ENCODE measurements at places on chromosomes 3 and 15.

DNA sequence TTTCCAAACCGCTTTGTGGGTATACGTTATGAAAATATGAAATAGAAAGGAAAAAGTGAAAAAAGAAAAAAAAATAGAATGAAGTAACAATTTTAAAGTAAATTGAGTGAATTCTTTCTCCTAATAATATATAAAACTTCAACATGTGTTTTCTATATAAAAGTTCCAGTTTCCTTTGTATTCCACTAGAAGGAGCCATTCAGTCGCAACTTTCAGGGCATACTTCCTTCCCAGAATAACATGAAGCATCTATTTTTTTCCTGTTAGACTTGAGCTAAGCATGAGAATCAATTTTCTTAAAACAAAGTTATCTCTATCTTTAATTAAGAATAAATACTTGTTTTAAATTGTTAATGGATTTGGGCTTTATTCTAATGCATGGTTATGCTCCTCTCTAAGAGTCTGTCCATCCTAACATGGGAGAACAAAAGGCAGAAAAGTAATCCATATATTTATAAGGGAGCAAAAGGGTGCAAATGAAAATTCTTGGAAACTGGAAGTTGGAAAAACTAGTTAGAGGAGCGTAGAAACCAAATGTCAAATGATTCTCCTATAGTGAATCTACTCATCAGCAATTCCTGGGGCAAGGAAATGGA lies 16.0 kb upstream of the VGLL3 start:
- DNase-seq: no peak

DNA sequence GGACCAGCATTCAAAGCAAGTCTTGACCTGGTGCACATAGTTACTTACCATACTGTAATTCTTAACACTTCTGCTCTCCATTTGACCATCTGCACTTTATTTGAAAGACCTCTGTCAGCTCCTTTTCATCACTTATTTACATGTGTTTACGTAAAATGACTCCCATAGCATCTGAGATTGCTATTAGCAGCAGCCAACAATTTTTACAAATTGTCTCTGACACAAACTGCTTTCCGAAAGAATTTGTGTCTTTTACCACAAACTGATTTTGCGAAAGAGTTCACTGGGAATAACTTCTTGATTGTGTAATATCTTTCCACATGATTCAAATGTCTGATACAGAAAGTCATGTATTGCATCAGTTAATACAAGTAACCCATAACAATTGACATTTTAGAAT lies 144.1 kb upstream of the PEX5L start:
- DNase-seq: no peak

DNA sequence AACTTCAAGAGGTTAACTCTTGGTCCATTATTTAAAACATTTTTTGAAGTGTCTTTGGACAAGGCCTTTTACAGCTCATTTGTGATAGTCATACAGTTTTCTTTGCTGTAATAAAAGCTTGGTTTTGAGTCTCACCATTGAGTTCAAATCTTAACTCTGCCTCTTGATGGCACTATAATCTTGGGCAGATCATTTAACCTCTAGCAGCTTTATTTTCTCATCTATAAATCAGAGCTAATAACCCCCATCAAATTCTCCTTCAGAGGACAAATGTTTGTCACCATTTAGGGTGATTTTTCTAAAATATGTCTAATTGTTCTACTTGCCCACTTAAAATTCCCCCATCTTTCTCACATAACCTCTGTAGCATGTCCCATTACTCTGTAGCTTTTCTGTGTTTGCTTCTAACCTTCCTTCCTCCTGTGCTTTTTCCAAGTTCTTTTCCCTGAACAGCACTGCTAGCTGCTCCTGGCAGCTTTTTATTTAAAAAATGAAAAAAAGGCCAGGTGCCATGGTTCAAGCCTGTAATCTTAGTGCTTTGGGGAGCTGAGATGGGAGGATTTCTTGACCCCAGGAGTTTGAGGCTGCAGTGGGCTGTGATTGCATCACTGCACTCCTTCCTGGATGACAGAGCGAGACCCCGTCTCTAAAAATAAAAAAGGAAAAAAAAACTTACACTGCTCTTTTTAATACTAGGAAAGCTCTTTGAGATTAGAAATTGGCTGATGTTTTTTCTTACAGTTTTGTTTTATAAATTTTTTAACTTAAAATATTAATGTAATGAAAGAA lies 28.5 kb downstream of the UBE2E1 start:
- no peak for DNase-seq

DNA sequence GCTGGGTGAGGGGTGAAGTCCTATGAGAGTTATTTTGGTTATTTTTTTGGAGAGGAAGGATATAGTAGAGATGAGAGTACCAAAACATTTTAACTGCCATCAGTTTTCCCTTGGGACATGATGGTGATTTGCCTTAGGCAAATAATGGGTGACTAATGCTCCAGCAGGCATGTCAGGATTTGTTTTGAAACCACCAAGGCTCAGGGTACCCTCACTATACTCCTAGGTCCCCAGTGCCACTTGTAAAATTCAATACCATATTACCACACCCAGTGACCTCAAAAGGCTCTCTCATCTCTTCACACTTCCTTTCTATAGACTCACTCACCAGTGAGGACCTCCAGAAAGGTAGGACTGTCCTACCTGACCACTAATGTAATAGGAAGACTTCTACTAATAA lies 83.6 kb downstream of the WDR72 start:
- peak; percentile 22 for DNase-seq

- peak; percentile 46 for DNase-seq
Measured at GRCh38 chr3:37029516-37030163, 36.3 kb downstream of the MLH1 start.

- no peak for DNase-seq
Measured at GRCh38 chr3:72224804-72225509, 440.0 kb upstream of the PROK2 start.

DNA sequence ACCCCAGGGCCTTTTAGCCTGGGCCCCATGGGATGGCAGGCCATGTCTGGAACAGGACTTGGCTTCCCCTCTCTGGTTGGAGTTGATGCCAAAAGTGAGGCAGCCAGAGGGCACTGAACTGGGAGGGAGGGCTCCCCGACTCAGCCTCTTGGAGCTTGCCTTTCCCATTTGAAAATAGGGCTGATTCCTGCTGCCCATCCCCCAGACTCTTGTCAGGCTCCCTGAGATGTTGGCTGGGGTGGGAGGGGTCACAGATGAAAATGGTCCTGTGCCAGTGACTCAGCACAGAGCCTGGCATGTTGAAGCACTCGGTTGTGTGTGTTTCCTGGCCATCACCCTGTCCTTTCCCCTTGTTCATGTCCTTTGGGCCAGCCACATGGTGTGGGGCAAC lies 6.6 kb downstream of the PPCDC start:
- peak; percentile 32 for DNase-seq
